Thyroid gland (tissue), 4 donors: ENCODE measurements at places on chromosomes 12 and 14. TPM values are rescaled to one million over a fixed set of nuclear protein-coding genes. Genes with fewer than 3 reads are reported as not detected.

GRCh38 chr14:70049605-70050004, 139.1 kb downstream of the SLC8A3 start:
- no peak for DNase-seq

- peak; percentile 3 for DNase-seq
Measured at GRCh38 chr12:114770323-114770722, 86.3 kb upstream of the TBX3 start.

GRCh38 chr12:87518481-87518880, 510.7 kb downstream of the C12orf50 start:
- DNase-seq, result no peak

GRCh38 chr14:75826599-75826998, 155.2 kb downstream of the TGFB3 start:
- DNase-seq, result no peak

- no peak for DNase-seq
Measured at GRCh38 chr12:5864301-5864700, 80.8 kb downstream of the ANO2 start.

DNA sequence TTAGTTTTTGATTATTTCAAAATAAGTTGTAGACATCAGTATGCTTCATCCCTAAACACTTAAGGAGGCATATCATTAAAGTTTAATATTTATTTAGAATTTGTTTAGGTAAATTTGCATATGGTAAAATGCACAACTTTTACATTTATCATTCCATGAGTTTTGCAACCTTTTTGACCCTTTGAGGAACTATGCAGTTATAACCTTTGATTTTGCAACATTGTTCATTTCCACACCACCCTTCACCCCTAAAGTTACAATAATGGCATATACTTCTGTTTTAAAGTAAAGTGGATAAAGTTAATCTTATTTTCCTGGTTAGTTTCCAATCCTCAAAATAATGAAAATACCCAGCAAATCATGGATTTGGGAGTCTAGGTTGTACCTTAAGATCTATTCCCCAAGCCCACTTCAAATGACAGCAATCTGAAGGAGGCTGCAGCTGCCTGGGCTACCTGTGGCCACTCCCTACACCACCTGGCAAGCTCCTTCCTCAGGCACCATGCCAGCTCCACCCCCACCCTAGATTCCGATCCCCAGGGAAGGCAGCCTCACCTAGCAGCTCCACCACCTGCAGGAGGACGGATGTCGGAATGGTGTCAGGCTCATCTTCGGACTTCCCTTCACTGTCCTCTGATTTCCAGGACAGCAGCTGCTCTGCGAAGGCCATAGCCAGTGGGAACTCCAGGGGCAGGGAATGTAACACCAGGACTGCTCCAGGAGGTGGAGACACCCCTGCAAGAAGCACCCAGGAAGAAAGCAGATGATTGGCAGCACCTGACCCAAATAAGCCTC, 65.1 kb downstream of the TRAFD1 start:
- DNase-seq, result peak; percentile 30

Gene KCNK10
- not detected for total RNA-seq

- DNase-seq, result no peak
Measured at GRCh38 chr12:104694711-104695110, 238.0 kb downstream of the CHST11 start.

Gene SELPLG
- total RNA-seq, result 3.0 TPM

Gene OASL
- total RNA-seq, result 1.4 TPM

Gene SERPINA12
- not detected for total RNA-seq

- no peak for DNase-seq
Measured at GRCh38 chr12:101619858-101620761, 25.3 kb downstream of the MYBPC1 start.

GRCh38 chr12:9736936-9737705, 4.2 kb upstream of the CLECL1 start:
- DNase-seq, result no peak

- DNase-seq, result no peak
Measured at GRCh38 chr12:61879229-61879628, 381.0 kb upstream of the USP15 start.

Gene OAS2
- total RNA-seq, result 2.7 TPM

- DNase-seq, result no peak
Measured at GRCh38 chr14:105192866-105193731, 12.0 kb upstream of the NUDT14 start.

DNA sequence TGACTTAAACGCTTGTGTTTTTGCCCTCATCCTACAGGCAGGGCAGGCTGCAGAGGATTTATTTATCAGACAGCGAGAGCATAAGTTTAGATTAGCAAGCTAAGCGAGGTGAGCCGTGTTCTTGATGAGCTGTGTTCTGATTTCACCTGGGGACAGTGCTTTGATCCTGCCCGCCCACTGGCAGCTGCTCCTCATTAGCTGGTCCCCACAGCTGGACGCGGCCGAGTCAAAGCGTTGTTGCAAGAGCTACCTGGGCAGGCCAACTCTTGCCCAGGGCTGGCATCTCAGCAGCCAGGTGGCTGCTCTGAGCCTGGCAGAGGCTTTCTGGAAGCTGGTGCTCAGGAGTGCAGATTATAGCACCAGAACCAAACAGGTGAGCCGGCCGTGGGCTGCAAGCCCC, 46.8 kb upstream of the BEGAIN start:
- no peak for DNase-seq

Gene ACADS
- total RNA-seq, result 40.8 TPM

- DNase-seq, result no peak
Measured at GRCh38 chr12:67645126-67645525, 3.4 kb upstream of the DYRK2 start.

GRCh38 chr14:99673305-99674063, 10.6 kb upstream of the CYP46A1 start:
- no peak for DNase-seq

DNA sequence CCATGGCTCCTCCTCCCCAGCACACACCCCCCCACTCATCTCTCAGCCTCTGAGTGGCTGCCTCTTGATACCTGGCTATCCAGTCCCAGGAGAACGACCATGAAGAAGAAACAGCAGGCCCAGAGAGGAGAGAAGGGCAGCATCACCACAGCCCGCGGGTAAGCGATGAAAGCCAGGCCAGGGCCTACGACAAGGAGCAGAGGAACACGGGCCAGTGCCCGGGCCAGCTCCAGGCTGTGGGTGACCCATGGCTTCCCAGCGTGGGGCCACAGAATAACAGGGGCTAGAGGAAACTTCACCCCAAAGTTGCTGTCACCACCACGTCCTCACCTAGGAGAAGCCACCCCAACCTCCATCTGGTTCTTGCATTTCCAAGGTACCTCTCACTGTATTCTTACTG, 10.4 kb upstream of the SLC6A12 start:
- DNase-seq, result no peak

GRCh38 chr14:79475887-79476532, 735.3 kb downstream of the DIO2 start:
- DNase-seq, result no peak

Gene PDE3A
- total RNA-seq, result 9.7 TPM

GRCh38 chr12:14850929-14851663, 7.8 kb upstream of the ART4 start:
- peak; percentile 64 for DNase-seq

Gene CCDC177
- total RNA-seq, result not detected

DNA sequence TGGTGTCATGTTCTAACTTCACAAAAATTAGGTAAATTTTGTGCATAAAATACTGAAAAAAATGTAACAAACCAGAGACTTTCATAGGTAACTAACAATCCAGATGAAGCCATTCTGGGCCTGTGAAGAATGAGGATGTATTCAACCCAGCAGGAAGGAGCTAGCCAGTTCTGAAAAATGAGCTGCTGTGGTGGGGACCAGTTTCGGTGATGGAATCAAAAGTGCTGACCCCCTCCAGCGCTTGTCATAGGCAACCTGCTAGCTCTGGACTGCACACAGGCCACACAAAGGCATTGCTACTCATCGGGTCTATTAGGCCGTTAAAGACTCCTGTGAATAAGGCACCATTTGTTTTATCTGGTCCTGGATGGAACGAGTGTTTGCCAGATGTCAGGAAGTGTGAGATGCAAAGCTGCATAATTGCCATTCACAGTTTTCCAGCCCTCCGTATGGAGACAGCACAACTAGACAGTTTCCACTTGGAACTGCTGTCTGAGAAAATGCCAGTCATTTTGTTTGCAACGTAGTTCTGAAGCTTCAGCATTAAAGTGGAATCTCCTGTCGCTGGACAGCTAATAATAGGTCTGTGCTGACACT, 3.3 kb upstream of the RIMBP2 start:
- DNase-seq, result no peak

- no peak for DNase-seq
Measured at GRCh38 chr12:124021007-124021406, 48.0 kb downstream of the ZNF664 start.

DNA sequence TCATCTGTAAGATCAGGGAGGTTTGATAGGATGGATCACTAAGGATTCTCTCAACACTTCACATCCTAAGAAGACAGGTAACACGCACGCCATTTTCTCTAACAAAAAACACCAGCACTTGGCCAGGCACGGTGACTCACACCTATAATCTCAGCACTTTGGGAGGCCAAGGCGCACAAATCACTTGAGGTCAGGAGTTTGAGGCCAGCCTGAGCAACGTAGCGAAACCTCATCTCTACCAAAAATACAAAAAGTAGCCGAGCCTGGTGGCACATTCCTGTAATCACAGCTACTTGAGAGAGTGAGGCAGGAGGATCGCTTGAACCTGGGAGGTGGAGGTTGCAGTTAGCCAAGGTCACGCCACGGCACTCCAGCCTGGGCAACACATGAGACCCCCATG, 10.5 kb upstream of the CDK2AP1 start:
- DNase-seq, result no peak

Gene EFS
- total RNA-seq, result 9.4 TPM

DNA sequence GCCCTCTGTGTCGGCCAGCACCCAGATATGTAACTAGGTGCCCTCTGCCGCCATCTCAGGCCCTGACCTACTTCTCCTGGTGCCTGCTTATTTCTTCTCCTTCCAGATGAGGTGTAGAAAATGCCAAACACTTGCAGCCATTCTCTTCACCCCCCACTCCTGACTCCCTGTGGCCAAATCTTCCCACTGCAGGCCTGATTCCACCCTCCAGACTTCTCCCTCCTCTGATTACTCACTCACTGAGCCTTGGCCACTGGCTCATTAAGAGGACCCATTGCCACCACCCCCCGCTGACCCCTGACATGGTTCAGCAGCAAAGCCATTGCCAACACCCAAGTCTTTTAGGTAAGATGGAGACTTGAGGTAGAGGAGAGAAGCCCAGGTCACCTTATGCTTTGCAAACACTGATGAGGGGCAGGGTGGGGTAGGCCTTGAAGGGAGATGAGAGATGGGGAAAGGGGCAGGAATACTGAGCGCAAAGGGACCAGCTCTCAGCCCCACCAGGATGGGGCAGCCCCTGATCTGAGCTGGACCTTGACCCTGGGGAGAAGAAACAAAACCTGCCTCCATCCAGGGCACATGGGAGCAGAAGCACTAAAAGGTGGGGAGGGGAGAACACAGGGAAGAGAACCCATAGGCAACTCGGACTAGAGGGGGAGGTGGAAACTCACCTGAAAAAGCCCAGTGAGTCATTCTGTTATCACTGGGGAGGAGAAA, 25.1 kb upstream of the ANO2 start:
- no peak for DNase-seq

Gene OR6C2
- not detected for total RNA-seq

DNA sequence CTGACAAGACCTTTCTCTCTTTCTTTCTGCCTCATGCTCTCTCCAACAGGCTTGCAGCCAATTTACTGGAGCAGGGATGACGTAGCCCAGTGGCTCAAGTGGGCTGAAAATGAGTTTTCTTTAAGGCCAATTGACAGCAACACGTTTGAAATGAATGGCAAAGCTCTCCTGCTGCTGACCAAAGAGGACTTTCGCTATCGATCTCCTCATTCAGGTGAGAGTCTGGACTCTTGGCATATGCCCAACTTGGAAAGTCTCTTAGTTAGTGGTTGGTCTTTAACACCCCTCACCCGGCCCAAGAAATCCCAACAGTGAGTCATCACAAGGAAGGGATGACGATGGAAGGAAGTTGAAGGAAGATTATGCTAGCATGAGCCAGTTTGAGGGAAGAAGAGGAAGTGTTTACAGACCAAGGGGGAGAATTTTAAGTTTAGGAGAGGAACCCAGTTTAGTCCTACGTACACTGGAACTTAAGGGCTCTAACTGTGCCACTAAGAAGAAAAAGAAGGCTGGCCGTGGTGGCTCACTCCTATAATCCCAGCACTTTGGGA, 189.7 kb downstream of the ETV6 start:
- DNase-seq, result peak; percentile 79

Gene BORCS5
- 20.5 TPM for total RNA-seq

DNA sequence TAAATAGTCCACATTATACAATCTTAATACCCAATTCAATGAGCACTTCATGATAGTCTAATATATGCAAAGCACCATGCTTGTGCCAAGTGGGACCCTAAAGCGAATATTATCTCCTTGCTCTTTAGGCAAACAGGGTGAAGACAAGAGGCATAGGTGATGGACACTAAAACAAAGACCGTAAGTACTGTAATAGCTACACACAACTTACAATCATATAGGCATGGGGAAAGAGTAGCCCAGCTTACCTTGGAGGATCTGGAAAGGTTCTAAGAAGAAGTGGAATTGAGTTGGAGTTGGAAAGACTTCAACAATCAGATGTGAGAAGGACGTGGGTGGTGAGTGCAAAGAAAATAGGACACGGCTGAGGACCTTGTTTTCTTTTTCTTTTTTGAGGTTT, 19.1 kb upstream of the BCL2L14 start:
- no peak for DNase-seq

DNA sequence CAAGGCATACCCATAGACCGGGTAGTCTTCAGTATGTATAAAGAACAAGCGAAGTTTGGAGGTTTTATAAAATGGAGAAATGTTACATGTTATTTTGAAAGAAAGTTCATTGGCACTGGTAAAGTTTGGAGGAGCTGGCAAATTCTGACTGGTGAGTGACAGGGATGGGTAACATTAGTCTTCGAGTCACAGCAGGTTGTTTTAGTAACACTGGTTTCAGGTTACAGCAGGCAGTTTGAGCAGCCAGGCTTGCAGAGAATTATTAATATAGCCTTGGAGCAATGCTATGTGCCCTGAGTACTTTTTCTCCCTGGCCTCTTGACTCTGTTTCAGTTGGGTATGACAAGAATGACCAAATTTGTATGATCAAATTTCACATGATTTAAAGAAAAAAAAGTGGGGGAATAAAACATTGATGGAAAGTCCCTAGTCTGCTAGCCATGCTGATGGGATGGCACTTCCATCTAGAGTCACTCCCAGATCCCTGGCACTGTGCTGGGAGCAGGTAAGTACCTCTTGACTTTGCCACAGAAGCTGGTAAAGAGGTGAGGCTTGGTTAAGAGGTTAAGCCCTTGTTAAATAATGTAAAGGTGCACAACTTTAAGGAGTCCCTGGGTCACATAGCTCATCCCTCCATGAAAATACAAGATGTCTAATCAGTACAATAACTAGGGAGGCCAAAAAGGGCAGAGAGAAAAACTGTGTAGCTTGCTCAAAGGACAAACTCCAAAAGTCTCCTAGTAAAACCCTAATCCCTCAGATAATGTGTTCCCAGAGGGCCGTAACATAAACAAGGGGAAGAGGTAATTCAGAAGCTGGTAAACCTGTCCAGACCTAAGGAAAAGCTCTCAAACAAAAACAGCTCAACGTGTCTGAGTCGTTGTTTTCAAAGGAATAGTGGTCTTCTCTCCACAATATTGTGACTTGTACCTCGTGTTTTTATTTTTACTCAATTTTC, 12.7 kb upstream of the SVOP start:
- DNase-seq, result no peak

GRCh38 chr12:5076761-5077160, 33.1 kb downstream of the KCNA5 start:
- peak; percentile 97 for DNase-seq

Gene ANO4
- 0.27 TPM for total RNA-seq

Gene TBC1D30
- 7.9 TPM for total RNA-seq
